Occipital lobe (tissue), 3 donors: ENCODE measurements at places on chromosomes 4 and X. TPM values are rescaled to one million over a fixed set of nuclear protein-coding genes. Genes with fewer than 3 reads are reported as not detected.

Gene AGTR2
- total RNA-seq, result under 0.01 TPM

Gene ARHGAP36
- 0.31 TPM for total RNA-seq

Gene SCD5
- 287 TPM for total RNA-seq

Gene CETN2
- 24.2 TPM for total RNA-seq

Gene TMEM154
- total RNA-seq, result 0.47 TPM

Gene GAGE1
- total RNA-seq, result not detected
